ENCODE measurements at places on chromosomes 2 and 18. TPM values are rescaled to one million over a fixed set of nuclear protein-coding genes. Genes with fewer than 3 reads are reported as not detected.

GRCh38 chr2:62423235-62423634 is 82.8 kb downstream of the TMEM17 start:
- no peaks in the 10 kb centered on the region for H3K36me3 ChIP-seq
- no peaks in the 10 kb centered on the region for H3K4me1 ChIP-seq
- no peaks in the 10 kb centered on the region for H3K27me3 ChIP-seq
- DNase-seq = no peak

DNA sequence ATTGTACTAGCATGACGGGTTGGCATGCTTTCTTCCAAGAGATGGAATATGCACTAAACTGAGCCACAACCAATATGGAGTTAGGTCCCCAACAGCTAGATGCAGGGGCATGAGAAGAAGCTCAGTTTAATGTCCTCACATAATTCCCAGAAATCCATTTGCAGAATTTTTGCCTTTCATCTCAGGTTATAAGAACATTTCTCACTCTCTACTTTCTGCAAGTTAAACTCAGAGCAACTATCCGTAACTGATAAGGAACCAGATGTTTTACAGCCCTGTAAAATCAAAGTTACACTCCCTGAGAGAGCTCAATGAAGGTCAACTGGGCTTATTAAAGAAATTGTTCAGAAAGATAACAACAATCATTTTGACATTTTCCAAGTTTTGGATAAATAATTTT is 30.7 kb downstream of the COPS8 start:
- DNase-seq = no peak
- H3K4me1 ChIP-seq = no peaks in the 10 kb centered on the region
- H3K27me3 ChIP-seq = no peaks in the 10 kb centered on the region
- H3K4me3 ChIP-seq = no peak overlapping the region
- H3K27ac ChIP-seq = no peak overlapping the region

- no peak for DNase-seq
- H3K4me3 ChIP-seq = no peak overlapping the region
- H3K27ac ChIP-seq = no peak overlapping the region
- no peaks in the 10 kb centered on the region for H3K36me3 ChIP-seq
Observed at GRCh38 chr2:189821953-189822748, 37.9 kb downstream of the PMS1 start.

GRCh38 chr2:20488782-20489181 is 41.9 kb downstream of the RHOB start:
- no peak overlapping the region for H3K4me3 ChIP-seq
- H3K36me3 ChIP-seq = no peaks in the 10 kb centered on the region
- H3K27ac ChIP-seq = peak overlapping the region; percentile 51
- no peaks in the 10 kb centered on the region for H3K27me3 ChIP-seq
- no peak for DNase-seq

DNA sequence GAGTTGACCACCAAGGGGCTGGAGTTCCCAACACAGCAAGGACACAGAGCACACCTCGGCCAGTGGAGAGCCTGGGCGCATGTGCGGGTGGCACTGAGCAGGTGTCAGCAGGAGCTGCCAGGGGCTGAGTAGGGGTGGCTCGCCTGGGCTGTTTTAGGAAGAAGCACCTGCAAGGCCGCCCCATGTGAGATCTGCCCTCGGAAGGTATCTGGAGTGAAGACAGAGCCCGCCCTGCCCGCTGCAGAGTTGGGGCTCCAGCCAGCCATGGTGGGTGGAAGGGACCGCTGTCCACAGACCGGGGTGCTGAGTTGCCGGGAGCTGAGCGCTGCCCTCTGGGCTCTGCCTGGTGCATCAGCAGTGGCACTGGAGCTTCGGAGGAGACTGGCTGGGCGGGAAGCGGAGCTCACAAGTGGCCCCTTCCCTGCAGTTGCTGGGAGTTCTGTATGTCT is 35.2 kb downstream of the MTERF4 start:
- peaks cover 59% of the 10 kb centered on the region for H3K36me3 ChIP-seq
- H3K4me3 ChIP-seq = no peak overlapping the region
- no peak overlapping the region for H3K27ac ChIP-seq
- DNase-seq = no peak
- H3K27me3 ChIP-seq = no peaks in the 10 kb centered on the region

C2orf72 gene
- total RNA-seq = 0.14 TPM

CXCR1 gene
- 0.41 TPM for total RNA-seq

NXPH2 gene
- total RNA-seq = not detected
